Fibroblast of upper back skin (primary cell): ENCODE measurements at places on chromosomes 12 and 14.
A peak's percentile ranks its signal among the peaks of the same experiment; 100 is the strongest.

DNA sequence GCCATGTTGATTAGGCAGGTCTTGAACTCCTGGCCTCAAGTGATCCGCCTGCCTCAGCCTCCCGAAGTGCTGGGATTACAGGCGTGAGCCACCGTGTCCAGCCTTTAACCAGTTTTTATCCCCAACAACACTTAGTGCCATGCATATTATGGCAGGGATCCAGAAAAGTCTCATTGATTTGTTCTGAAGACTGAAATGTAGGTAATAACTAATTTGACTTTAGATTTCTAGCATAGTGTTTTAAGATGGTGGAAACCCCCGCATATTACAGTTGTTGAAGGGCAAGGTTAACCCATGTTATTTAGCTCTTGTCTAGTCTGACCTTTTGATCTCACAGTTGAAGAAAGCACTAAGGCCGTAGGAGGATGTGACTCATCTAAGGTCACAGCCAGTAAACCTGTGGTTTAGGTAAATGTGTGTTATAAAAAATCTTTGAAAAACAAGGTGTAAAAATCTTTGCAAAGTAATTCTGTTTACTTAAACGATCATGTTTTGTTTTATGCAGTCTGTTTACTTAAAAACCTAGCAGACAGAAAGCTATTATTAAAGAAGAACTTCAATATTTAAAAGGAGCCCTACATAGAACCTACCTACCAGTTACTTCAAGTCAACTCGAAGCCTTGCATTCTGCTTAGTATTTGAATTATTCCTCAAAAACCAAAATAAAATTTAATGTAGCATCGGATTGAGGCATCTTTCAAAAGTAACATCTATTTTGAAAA, 24.8 kb downstream of the BICDL1 start:
- no peak for DNase-seq

DNA sequence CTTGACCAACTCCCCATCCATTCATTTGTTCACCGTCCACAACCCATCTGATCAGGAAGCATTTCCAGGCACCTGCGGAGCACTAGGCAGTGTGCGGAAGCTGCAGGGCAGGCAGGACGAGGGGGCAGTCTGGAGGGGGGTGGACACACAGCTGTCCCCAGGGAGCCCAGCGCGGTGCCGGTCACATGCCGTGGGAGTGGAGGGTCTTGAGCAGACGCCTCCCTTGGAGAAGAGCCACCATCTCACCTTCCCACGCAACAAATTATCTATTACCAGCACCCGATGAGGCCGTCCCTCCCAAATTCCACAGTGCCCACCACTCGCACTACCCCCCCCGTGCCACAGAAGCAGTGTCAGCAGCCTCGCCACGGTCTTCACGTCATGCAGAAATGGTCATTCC, 10.8 kb downstream of the DLK1 start:
- no peak for DNase-seq

DNA sequence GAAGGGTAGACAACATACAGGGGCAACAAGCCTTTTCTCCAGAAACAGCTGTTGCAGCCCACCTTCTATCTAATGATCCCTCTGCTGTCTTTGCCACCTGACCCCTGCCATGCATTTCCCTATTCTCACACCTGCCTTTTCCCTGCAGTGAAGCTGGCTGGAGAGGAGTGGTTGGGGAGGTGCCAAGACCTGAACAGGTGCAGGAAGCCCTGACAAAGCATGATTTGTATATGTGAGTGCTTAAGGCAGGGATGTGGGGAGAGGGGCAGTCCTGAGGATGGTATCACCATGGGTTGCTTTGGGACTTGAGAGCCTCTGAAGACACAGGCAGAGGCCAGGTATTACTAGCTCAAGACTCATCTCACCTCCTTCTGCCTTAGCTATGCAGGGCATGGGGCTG, 2.9 kb upstream of the PFDN5 start:
- DNase-seq = no peak

- peak; percentile 58 for DNase-seq
Observed at GRCh38 chr14:89640141-89640540, 223.1 kb upstream of the FOXN3 start.

DNA sequence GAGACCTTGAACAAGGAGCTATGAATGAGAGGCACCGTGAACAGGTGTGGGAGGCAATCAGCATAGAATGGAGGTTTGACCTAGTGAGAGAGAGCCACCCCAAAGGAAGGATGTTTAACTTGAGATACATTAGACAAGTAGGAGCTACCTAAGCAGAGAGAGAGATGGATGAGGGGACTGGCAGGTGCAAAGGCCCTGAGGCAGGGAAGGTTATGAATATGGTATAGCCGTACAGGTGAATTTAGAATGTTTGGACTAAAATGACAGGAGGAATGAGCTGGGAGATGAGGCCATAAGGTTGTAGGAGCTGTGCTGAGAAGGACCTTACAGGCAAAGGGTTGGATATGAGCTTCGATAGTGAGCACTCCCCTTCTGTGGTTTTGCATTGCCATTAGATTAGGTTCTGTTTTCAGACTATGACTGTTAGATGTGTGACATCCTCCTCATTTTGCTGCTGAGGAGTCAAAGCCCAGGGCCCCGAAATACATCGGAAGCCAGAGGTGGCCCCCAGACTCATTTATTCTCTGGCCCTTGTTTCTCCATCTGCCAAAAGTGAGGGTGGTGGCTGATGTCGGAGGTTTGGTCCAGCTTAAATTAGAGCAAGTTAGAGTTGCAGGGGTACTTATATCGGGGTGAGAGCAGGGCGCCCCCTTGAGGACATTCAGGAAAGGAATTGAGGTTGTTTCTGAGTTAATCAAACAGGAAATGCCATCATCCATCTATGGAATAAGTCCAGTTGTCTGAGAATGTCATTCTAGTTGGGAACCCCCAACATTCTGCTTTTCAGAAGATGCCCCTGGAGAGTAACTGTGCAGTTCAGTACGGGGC, 29.4 kb downstream of the SLC24A4 start:
- DNase-seq = peak; percentile 12

DNA sequence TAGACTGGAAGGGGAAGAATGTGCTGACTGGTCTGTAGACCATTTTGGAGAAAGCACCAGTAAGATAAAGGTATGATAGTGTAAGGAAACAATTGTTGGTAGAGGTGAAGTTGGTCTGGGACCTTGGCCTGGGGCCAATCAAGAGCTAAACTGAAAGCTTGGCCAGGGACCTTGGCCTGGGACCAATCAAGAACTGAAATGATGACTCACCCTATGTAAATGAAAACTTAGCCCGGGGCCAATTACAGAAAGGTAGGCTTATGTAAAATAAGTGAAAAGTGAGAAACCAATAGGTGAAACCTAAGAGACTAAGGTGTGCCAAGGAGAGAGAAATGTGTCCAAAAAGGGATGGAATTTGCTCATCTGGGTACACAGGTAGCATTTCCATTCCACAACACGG, 776.0 kb downstream of the C12orf50 start:
- no peak for DNase-seq

GRCh38 chr12:92034858-92035401, 110.7 kb downstream of the BTG1 start:
- DNase-seq = peak; percentile 89

DNA sequence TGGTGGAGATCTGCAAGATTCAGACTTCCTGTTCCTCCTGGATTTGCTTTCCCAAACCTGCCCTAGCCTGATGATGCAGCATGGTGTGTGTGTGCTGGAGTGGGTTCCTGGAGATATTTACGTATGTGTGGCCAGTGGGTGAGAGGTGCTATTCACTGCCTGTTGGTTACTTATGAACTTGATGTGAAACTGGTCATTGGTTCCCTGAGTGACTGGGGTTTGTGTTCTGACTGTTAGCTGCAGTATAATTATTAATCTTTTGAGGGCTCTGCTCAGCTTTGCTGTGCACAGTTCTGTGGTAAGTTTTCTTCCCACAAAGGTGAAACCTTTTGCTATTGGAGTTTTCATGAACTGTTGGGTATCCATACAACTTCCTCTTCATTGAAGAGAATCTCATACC, 541.8 kb upstream of the FBXO33 start:
- DNase-seq = no peak

- DNase-seq = no peak
Observed at GRCh38 chr12:110743571-110744093, 941 bp upstream of the PPP1CC start.

DNA sequence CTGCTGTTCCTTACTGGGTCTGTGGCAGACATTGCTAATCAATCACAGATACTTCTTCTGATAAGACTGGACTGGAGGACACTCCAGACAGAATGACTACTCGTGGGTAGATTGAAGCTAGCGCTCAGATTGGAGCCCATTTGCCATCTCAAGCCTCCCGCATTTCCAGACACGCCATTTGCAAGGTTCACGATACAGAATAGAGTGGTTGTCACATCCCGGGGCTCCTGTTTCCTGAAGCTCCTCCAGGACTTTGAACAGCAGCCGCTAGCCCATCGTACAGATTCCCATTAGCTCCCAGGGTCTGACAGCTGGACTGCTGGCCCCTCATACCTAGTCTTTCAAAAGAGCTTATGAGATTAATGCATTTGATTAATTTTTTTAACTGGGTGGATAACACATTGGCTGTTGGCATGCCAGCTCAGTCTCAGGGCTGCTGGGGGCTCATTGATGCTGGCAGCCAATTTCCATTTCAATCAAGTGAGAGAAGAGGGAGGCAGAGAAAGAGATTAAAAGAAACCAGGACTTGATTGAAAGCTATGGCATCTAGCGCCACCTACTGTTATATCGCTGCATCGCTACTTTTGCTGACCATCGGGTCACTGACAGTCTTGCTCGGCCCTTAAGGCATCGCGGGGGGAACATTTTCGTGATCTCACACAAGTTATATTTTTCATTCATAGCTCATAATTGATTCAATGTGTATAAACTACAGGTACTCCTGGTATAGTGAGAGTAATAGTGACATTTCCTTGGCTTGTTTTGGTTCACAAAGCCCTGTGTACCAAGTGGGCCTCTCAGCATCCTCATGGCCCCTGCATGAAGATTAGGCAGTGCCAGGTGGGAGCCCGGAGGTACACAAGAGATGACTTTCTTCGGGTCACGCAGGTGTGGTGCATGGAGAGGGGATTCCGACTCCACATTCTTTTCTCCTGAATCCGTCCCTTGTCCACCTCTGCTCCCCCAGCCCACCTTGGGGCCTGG, 78.6 kb downstream of the CCDC60 start:
- DNase-seq = peak; percentile 48

DNA sequence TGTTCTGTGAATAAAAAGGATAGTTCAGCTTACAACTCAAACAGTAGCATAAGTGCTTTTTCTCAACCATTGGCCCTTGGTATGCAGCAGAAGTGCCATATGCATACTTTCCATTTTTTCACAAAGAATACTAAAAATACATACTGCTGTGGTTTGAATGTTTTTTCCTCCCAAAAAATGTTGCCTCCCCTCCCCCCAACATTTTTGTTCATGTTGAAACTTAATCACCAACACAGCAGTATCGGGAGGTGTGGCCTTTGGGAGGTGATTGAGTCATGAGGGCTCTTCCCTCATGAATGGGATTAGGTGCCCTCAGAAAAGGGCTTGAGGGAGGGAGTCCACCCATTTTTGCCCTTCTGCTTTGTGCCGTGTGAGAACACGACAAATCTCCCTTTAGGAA, 198.6 kb downstream of the ESR2 start:
- peak; percentile 90 for DNase-seq

- DNase-seq = no peak
Observed at GRCh38 chr12:109693653-109694600, 19.7 kb upstream of the FAM222A start.

DNA sequence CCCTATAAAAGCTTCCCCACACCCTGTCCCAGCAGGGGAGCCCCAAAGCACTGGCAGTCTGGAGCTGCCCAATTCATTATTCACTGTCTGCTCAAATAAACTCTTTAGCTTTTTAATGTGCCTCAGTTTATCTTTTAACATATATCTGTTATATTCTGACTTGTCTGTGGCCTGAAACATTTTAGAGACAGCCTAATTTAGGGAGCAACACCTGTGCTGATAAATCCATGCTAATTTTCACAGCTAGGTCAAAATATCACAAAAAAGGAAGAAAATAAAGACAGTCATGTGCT, 32.9 kb downstream of the TMTC1 start:
- no peak for DNase-seq

DNA sequence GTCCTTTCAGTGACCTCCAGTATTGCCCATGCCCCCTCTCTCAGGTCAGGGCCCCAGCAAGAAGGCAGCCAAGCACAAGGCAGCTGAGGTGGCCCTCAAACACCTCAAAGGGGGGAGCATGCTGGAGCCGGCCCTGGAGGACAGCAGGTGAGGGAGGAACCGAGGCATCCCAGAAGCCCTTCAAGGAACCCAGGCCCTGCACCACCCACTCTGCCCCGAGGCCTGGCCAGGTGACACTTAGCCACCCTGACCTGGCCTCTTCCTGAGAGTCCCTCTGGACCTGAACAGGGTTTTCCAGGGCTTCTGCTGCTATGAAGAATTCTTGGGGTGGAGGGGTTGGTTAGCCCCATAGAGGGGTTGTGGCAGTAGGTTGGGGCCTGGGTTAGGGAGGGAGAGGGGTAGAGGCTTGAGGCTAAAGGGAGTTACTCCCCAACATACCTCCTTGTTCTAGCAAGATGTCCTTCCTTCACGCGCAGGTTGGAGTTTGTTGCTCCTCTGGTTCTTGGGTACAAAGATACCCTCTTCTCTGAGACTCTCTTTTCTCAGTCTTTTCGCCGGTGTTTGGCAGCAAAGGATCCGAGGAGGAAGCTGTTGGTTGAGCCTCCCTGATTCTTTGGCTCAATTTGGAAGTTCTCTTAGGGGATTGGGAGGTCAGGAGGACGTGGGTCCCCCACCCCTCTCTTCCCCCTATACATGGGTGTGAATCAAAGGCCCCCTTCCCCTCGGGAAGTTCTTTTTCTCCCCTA, 2.1 kb downstream of the TARBP2 start:
- DNase-seq = no peak

GRCh38 chr14:57578801-57579200, 85.1 kb upstream of the CCDC198 start:
- DNase-seq = no peak

- DNase-seq = peak; percentile 71
Observed at GRCh38 chr14:66105815-66106214, 380.4 kb upstream of the CCDC196 start.

DNA sequence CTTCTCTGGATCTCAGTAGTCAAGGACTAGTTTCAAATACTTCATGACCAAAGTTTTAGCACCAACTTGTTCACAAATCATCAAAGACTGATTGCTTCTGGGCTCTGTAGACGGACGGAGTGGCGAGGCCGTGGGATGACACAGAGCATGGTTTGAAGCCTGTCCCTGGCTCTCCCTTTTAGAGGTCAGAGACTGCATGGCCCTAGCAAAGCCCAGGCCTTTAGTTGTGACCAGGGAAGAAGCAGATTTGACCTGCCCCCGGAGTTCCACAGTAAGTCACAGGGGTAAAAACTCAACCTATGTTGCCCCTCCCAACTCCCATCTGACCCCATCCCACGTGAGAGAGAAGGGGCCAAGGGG, 90.4 kb downstream of the SYNE3 start:
- no peak for DNase-seq

- DNase-seq = no peak
Observed at GRCh38 chr12:62659453-62660295, 193.0 kb downstream of the MON2 start.

GRCh38 chr12:89750389-89751351, 42.0 kb upstream of the ATP2B1 start:
- DNase-seq = peak; percentile 70
